ENCODE measurements at places on chromosomes 2 and 18.

- DNase-seq, result peak; percentile 84
Measured at GRCh38 chr2:7508296-7508943, 591.2 kb downstream of the RNF144A start.

- no peak for DNase-seq
Measured at GRCh38 chr2:8457092-8457481, 224.8 kb upstream of the ID2 start.

GRCh38 chr2:190355968-190356644, 12.7 kb downstream of the INPP1 start:
- DNase-seq, result no peak

DNA sequence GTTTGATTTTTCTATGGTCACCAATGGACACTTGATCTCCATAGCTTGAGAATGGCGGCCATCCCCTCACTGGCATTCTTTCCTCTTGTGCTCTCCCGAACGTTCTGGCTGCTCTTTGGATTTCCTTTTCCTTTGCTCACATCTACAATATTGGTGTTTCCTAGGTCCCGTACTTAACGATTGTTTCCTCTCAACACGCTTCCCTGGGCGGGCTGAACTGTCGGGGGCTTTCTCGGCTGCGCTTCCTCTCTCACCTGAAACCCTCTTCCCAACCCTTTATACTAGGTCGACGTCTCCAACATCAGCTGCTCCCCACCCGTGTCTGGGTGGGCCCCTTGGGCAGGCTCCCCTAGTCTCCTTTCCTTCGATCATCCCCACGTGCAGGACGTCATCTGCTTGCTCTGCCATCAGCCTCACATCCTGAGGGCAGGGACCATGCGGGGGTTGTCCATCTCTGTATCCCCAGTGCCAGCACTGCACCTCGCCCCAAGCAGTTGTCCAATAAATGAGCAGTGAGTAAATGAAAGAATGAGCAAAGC, 634 bp upstream of the DIS3L2 start:
- DNase-seq, result no peak

DNA sequence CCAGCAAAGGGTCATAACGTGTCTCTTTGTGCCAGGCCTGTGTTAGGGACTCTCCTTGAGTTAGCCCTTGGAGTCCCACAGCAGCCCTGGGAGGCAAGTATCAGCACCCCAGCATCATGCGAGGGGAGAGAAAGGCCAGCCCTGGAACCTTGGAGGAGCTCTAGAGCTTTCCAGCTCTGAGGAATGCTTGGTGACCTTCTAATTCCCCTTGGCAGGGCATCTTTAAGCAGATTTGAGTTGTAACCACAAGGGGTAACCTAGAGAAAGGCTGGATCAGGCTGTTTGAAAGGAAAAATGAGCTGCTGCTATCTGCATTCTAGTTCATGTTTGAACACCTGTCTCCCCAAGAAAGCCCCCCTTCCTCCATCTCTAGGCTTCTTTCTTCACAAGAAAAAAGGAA, 23.8 kb upstream of the ODC1 start:
- DNase-seq, result no peak

DNA sequence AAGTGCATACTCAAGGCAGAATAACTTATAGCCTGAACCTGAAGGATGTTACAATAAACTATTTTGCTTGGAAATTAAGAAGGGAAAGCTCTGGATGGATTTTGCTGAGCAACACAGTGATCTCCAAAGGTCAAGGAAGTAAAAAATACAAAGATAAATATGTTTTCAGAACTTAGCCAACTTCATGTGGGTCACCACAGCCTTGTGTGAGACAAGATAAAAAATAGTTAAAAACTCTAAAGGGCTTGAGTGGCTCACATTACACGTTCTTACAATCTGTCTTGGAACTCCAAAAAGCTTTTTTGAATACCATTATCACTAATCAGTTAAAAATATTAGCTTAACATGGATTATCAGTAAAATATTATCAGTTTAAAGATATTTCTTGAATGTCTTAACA, 28.9 kb upstream of the MTX2 start:
- DNase-seq, result peak; percentile 31

DNA sequence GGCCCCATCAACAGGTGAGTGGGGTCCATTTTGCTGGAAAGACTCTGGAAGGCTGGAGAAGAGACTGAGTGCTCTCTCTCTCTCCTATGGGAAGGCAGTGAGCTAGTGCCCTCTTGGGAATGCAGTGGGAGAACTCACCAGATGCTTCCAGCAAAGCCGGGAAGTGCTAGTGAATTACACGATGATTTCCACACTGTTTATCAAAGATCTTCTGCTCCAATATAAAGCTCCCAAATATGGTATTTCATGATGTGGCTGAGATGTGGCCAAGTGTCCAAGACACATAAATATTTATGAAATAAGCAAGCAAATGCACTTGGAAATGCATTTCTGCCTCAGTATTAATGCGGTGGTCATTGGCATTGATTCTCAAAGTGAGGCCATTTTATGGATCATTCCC, 135.9 kb downstream of the VAPA start:
- peak; percentile 41 for DNase-seq

- no peak for DNase-seq
Measured at GRCh38 chr2:11404376-11405073, 60.1 kb upstream of the ROCK2 start.

DNA sequence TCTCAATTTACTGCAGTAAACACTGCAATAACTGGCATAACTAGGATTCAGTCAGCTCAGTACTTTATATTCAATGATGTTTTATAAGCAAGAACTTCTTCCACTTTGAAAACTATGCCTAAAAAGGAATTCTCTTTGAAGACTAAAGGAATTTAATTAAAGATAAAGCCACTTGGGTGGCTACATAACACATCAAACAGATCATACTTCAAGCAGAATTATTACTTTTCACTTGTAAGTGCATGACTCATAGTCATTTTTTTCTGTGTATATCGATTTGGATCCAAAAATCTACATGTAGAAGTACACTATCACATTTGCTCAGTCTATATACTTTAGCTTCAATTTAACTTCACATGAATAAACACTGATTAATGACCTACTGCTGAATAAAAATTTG, 4.0 kb downstream of the KANSL1L start:
- DNase-seq, result peak; percentile 13

GRCh38 chr2:8234757-8235374, 447.0 kb upstream of the ID2 start:
- no peak for DNase-seq

DNA sequence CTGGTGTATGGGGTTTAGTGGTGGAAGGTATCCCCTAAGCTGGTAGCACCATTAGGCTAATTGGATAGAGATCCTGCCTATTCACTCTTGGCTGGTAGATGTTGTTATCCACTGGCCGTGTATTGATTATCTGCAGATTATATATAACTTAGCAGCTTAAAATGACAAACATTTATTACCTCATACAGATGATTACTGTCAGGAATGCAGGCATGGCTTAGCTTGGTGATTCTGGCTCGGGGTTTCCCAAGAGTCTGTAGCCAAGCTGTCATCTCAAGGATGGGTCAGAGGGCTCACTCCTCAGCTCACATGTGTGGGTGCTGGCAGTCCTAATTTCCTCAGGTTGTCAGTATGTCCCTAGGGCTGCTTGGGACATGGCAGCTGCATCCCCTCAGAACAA, 465.8 kb downstream of the PARD3B start:
- no peak for DNase-seq

- DNase-seq, result peak; percentile 55
Measured at GRCh38 chr2:28613633-28614501, 118.0 kb downstream of the PLB1 start.

Data from fibroblast of skin of abdomen (primary cell).